Islet precursor cell (in vitro differentiated cells): ENCODE measurements at places on chromosomes 4 and X.

- DNase-seq: no peak
These were observed 192.8 kb downstream of the SLC7A11 start for GRCh38 chr4:138049355-138049754.

DNA sequence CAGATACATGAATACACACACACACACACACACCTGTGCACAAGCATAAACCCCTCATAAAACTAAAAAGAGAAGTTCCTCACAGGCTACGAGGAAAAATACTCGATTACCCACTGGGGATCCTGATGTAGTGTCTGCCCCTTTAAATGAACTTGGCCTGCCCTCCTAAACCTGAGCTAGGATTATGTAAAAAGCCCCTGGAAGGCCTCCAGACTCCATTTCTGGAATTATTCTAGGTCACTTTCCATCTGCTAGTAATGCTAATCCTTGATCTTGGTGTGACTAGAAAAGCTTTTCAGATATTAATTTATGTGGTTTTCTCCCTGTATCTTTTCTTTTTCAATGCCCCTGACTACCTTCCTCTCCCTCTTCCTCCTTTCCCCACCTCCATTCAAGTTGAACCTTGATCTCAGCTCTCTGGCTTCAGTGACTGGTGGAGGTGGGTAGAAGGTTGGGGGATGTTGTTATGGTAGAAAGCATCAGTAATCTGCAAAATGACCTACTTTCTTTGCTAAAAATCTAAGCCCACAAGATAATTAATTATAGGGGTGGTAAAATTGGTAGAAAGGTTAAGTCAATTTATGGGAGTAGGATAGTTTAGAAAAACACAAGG lies 25.5 kb upstream of the ZNF330 start:
- no peak for DNase-seq

- no peak for DNase-seq
These were observed 40.8 kb downstream of the HCCS start for GRCh38 chrX:11151799-11152559.

GRCh38 chr4:110793381-110793801 lies 170.5 kb upstream of the PITX2 start:
- DNase-seq: no peak

DNA sequence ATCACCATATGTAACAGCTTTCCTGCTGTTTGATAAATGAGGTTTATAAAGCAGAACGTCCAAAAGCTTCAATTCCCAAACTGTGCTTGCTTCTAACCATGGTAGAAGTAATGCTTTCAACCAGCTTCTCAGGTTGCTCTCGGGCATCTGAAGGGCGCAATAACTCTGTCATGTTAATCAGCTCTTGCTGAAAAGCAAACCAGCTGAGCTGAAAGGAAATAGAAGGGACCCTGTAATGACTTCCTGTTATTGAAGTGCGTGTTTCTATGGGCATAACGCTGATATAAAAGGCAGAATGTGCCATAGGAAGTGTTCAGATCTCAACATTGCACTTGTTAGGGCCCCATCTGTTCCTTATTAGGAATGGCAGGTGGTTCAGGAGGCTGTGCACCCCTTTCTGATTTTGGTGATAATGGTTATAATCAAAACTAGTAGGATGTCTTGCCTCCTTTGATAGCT lies 21.2 kb downstream of the HERC3 start:
- no peak for DNase-seq

GRCh38 chr4:143185253-143186107 lies 763 bp downstream of the USP38 start:
- DNase-seq: peak; percentile 70

DNA sequence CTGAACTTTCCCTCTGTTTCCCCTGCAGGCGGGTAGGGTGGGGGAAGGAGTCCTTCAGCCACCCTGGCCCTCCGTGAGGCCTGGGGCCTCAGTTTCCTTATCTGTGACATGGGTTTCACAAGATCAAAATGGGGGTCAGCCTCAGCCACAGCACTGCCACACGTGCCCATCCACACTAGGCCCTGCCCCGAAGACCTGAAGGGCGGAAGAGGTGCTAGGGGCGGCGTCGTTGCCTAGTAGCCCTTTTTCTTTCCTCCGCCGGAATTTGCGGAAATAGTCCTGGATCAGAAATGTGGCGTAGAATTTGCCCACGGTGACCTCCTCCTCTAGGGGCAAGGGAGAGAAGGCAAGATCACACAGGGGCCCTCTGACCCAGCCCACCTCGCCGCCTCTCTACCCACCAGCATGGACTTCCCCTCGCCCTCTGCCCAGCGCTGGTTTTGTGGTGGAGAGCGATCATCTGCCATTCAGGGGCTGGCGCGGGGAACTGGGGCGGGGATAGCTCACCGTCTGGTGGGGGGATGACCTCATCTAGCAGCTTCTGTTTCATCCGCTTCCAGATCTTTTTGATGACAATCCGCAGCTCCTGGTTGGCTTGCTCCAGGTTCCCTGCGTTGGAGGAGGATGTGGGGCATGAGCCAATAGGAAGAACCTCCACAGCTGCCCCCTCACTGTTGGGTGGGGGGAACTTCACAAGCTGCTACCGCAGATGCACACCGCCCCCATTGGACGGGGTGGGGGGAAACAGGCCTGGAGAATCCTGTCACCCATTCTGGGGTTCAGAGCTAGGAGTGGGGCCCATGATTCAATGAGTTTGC lies 9.7 kb upstream of the SYP start:
- DNase-seq: peak; percentile 70

DNA sequence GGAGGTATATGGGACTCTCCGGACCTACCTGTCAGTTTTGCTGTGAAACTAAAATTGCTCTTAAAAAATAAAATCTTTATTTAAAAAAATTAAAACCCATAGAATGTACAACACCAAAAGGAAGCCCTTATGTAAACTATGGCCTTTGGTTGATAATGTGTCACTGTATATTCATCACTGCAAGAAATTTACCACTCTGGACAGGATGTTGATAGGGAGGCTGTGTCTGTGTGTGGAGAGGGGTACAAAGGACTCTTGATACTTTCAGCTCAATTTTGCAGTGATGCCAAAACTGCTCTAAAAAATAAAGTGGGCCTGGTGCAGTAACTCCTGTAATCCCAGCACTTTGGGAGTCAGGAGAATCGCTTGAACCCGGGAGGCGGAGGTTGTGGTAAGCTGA lies 2.9 kb upstream of the ZMYM3 start:
- DNase-seq: no peak

DNA sequence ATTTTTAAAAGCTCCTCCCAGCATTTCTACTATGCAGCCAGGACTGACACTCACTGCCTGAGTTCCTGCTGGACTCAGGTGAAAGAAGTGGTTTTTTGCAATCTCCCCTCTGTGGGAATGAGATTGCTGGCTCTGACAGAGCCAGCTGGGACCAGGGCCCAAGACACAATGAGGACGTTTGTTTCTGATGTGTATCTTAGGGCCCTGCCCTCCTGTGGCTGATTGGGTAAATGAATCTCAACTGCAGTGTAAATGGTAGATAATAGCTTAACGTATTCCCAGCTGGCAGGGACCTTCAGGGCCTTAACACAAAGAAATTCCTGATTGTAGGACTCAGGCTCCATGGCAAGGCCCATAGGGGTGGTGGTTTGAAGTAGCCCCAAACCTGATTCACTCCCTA lies 85.8 kb upstream of the PRPS1 start:
- DNase-seq: peak; percentile 89

DNA sequence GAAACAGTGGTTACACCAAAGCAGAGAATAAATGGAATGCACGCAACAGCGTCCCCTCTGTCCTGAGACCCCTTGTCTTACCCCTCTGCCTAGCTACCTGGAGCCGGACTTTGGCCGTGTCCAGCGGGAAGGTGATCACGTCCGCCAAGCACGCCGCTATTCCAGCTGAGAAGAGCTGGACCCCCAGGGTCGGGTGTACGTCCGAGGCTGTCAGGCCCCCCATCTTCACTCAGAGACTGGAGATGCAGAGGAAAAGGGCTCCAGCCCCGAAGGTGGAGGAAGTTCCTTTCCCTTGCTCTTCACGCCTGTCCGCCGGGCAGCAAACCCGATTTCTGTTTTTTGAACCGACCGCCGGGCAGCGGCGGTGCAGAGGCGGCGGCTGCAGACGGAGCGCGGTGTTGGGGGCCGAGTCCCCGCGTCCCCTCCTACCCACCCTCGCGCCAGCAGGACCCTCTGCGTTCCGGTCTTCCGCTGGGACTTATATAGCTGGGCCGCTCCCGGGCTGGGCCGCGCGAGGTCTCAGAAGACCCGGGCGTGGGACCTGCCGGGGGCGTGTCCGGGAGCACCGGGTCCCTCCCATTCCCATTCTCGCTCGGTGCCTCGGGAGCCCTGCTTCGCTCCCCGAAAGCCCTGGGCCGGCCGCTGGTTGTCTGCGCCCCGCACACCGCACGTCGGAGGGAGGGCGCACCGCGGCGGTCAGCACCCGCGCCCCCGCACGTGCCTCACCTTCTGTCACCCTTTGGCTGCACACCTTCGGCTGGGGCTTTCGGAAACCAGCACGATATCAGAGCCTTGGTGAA lies at the start of gene UCP1:
Gene UCP1 (minus strand): TSS at position 455 of the 800 bp plus-strand sequence. CDS start 232 bp downstream, at position 223.
- DNase-seq: peak; percentile 72

DNA sequence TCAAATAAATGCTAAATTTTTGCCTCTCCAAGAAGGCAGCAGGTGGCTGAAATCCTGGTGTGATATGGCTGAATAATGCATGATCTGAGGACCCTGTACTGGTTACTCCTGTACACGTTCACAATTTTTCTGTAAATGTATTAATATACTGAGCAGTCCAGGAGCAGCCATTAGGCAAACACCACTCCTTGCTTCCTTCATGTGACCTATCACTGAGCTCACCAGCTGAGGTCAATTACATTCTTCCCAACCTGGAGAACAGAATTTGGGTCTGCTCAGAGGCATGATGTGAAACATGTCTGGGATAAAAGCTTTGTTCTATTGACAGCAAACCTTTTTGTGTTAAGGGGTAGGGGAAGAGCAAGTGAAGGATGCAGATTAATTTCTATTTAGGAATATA lies 26.9 kb downstream of the RAB40AL start:
- DNase-seq: no peak
